ENCODE measurements at places on chromosomes 11 and 22.

- DNase-seq, result no peak
Observed at GRCh38 chr11:2380396-2380795, 3.3 kb downstream of the CD81 start.

- DNase-seq, result peak; percentile 55
Observed at GRCh38 chr22:20803696-20804324, 29.9 kb downstream of the SERPIND1 start.

- DNase-seq, result no peak
Observed at GRCh38 chr11:100808904-100809491, 121.9 kb downstream of the ARHGAP42 start.

DNA sequence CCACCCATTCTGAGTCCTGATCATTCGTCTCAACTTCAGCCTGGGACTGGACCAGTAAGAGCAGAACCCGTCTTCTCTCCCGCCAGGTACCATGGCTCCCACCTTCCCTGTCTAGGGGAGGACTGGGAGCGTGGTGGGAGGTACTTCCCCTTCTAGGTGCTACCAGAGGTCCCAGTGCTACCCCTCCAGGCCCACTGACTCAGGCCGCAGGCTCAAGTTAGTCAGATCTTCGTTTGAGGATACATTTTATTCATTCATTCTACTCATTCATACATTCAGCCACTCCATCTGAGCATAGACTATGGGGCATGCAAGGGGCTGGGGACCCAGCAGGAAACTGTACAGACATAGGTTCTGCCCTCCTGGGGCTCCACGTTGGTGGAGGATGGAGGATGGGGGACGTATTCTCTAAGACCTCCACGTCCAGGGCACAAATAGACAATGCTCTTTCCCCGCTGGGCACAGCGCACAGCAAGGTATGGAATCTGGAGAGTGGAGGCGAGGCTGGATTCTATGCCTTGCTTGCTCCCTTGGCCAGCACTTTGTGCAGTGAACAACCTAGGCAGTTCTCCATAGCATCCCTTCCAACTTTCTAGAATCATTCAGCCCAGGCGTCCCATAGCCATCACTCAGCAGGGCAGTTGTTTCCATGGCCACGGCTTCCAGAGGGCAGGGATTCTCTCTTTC, 1.0 kb upstream of the RAB3IL1 start:
- no peak for DNase-seq

GRCh38 chr22:22848364-22848866, 39.2 kb upstream of the IGLL5 start:
- peak; percentile 79 for DNase-seq

DNA sequence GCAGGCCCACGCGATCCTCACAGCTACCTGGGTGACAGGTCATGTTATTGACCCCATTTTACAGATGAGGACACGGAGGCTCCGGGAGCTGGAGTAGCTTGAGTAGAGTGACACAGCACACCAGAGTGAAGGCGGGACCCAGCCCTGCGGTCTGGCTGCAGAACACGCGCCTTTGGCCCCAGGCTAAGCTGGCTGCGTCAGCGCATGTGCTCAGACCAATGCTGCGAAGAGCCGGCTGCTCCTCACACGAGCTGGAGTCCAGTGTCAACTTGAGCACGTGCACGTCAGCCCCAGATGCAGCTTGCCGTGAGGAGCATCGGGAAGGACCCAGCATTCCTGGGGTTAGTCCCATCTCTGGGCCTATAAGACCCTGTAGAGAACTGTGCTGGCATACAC, 49.9 kb downstream of the SCUBE1 start:
- DNase-seq, result no peak

GRCh38 chr22:22215659-22216449, 28.7 kb upstream of the VPREB1 start:
- no peak for DNase-seq

DNA sequence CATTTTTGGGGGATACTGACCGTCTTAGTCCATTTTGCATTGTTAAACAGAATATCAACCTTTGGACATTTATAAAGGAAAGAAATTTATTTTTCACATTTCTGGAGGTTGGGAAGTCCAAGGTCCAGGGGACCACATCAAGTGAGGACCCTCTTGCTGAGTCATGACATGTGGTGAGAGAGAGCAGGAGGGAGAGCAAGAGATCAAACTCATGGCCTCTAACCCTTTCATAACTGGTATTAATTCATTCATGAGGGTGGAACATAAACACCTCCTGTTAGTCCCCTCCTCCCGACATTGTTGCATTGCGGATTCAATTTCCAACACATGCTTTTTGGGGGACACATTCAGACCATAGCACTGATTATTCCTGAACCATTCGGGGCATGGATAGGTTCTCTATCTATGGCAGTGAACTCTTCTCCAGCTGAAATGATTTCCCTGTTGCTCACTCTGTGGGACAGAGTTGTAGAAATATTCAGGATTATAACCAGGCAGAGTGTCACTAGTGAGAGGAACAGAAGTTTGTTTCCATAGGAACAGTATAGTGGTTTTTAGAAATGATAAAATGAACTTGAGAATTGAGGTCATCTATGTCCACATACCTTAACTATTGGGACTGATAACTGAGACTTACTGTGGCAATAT, 88.2 kb upstream of the OR9Q1 start:
- no peak for DNase-seq

- DNase-seq, result no peak
Observed at GRCh38 chr11:3000032-3000961, 8.2 kb upstream of the NAP1L4 start.

GRCh38 chr11:129320494-129320893, 55.2 kb upstream of the BARX2 start:
- no peak for DNase-seq

- no peak for DNase-seq
Observed at GRCh38 chr22:42419243-42419881, 12.8 kb downstream of the NFAM1 start.

- DNase-seq, result peak; percentile 61
Observed at GRCh38 chr11:123069908-123070821, 8.2 kb upstream of the HSPA8 start.

DNA sequence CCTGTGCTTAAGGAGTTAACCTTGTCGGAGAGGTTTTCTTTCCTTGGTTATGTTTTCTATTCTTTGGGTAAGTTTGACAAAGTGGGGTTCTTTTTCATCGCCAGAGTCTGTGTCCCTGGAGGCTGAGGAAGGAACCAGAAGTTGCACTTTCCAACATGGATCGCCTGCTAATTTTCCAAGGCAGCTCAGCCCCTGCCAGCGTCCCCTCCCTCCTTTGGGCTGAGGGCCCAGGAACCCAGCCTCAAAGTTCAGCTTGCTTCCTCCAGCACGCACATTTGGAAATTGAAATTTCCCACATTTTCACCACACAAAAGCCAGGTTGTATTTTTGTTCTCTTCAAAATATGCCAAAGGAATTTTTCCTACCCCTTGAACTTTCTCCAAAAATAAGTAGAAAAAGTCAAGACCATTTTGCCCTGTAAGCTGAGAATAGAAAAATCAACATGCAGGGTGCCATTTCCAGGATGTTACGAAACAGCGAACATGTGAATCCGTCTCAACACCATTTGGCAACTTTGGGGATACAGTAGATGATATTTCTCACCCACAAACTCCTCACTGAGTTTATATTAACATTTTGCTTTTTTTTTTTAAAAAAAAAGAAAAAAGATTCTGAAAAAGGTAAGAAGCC, 343.5 kb downstream of the TENM4 start:
- no peak for DNase-seq

GRCh38 chr11:68990995-68991780, 10.4 kb upstream of the MRGPRD start:
- no peak for DNase-seq

DNA sequence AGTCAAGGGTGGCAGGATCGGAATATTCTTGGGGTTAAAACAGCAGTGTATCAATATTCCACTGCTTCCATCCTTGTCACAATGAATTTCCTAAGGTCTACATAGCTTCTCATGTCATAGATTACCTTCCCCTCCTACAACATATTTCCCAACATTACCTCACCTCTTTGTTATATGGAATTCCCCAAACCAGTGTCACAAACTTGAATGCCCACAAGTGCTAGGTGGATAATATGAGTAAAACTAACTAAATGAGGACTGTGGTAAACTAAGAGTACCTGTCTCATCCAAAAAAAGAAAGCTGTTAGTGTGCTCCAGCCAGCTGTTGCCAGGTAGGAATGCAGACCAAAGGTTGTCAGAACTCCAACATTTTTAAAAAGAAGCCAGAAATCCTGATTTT, 17.0 kb upstream of the NUCB2 start:
- DNase-seq, result no peak

DNA sequence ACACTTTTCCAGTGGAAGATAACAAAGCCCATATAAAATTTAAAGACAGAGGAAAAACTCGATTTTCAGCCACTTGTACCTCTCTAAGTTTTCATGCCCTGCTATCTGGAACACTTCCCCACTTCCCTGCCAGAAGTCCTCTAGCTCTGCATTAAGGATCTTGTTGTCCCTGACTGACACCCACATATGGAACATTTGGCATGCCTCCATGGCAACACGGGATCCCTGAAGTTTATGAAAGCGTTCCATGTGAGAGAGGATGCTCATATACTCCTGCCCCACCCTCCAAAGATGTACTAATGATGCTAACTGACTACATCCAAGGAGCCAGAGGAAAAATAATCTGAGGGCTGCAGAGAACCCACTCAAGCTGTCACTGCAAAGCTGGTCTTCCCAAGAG, 8.8 kb upstream of the C11orf91 start:
- no peak for DNase-seq

DNA sequence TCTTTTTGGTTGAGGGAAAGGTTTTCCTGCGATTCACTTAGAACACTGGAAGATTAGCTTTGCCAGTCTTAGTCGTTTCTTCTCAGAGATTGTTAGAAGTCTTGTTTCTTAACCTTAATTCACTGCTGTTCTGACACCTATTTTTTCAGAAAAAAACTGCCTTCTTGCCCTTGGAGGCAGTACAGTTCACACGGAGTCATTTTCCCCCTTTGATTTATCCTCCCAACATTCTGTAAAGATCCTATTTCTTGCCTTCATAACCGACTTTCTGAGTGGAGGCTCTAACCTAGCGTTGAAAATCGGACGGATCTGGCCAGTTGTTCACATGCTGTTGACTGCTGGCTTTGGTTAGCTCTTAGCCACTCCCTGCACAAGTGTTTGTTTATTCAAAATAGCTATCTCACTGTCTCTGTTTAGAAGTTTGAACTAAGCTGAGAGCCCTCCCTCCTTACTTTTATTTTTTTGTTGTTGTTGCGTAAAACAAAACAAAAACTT, 737 bp downstream of the BCL2L13 start:
- peak; percentile 49 for DNase-seq

- no peak for DNase-seq
Observed at GRCh38 chr22:42261296-42261695, 9.2 kb downstream of the TCF20 start.

- no peak for DNase-seq
Observed at GRCh38 chr11:119728211-119728626, 781 bp downstream of the NECTIN1 start.

DNA sequence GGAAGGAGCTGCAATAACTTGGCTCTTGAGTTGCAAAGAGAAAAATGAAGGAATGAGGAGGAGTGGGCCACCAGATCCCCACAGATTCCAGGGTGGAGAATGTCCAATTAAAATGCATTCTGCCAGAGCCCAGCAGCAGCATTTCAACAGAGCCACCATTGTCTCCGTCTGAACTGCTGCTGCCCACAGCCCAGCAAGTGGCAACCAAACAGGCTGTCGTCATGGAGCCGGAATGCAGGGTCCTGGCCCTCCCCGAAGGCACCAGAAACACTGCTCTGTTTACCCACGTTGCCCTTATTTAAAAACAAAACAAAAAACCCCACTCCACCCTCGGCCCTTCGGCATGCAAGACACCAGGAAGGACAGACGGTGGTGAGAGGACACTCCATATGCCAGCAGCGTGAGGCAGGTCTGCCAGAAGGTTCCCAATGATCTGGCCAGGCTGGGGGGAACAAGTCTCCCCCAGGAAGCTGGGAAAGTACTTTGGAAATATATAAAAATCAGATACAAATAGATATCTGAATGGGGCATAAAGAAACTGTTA, 32.5 kb downstream of the PLEKHA7 start:
- DNase-seq, result no peak
